CD4-positive, alpha-beta T cell (primary cell): ENCODE measurements at places on chromosomes 11 and 22.

- DNase-seq: no peak
Measured at GRCh38 chr11:107740271-107740670, 28.4 kb upstream of the SLN start.

DNA sequence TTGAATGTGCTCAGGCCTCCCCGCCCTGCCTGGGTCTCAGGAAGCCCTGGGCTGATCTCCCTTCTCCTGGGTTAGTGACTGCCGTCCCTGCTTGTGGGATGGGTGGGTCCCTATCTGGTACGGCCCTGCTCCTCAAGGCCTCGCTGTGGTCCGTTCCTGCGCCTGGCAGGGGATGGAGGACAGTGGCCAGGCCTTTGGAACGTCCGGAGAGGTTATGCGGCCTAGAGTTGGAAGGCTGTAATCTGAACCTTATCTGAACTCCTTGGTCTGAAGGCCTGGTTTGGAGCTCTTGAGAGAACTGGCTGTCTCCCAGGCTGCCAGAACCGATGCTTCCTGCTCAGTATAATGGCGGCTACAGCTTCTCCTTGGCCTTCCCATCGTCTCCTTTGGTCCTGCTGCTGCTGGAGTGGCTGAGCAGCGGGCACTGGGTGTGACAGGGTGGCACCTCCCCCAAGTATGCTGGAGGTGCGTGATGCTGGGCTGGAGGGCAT lies 72.8 kb downstream of the FLI1 start:
- DNase-seq: no peak

DNA sequence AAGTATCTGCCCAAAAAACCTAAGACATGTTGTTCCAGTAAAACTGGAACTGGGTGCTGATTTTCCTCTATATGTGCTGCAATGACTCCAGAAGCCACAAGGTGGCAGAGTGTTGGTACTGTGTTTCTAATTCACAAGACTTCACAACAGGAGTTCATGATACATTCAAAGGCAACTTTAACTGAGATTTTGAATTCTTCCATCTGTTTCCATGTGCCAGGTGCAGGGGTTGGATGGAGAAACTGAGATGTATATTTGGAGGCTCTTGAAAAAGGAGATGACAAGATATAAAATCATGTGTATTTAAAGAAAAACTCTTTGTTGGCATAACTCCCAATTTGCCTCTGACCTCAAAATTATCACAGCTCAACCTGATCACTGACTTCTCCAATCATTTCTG lies 1098.6 kb upstream of the CCDC90B start:
- DNase-seq: no peak

DNA sequence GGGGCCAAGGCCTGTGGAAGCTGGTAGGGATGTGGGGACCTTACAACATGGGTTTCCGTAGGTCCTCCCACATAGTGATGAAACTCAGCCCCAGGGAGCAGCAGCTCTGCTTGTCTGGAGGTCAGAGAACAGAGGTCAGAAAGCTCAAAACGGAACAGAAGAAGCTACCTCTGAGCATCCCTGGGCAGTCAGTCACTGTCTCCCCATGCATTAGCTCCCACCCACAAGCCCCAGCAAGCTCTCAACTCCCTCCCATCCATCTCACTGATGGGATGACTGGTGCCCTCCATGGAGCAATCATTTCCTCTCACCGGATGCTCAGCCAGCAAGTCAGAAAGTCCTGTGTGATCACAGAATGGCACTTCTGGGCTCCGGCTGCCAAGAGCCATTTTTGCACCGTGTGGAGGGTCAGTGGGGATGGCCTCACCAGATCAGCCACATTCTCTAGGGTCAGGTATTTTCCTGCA lies 1.9 kb downstream of the TPP1 start:
- DNase-seq: no peak

DNA sequence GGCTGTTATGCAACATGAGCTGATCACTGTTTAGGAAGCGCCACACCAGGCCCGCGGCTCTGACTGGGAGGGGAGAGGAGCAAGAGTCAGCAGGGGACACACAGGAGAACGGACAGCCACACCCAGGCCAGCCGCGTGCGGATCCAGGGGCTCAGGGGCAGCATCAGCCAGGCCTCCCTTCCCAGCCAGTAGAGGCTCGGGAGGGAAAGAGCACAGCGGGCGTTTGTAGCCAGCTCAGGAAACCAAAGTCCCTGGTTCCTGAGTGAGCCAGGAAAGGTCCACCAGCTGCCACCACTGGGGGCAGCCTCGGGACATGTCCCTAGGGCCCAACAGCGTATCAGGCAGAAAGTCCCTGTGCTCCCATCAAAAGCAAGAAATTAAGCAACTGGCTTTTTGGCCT lies 71.8 kb upstream of the PITPNB start:
- no peak for DNase-seq

DNA sequence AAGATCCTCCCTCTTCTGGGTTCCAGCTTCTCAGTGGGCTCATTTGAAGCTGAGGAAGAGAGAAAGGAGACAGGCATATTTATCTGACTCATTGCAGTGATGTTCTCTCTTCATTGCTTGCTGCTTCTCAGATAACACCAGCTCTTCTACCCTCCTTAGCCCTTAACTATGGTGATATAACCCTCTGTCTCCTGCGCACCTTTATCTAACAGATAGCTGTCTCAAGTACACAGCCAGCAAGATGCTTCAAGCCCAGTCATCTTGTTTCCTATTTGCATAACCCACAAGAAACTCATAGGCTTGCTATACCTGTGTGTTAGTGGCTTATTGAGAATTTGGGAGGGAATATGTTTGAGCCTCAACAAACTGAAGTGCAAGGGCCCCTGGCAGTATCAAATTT lies 12.6 kb downstream of the PRSS23 start:
- no peak for DNase-seq
